ENCODE measurements at places on chromosomes 3 and 15.

- DNase-seq: no peak
Observed at GRCh38 chr3:71083726-71084131, 499.8 kb downstream of the FOXP1 start.

GRCh38 chr15:35243758-35244157, 158.7 kb upstream of the NANOGP8 start:
- DNase-seq: no peak

DNA sequence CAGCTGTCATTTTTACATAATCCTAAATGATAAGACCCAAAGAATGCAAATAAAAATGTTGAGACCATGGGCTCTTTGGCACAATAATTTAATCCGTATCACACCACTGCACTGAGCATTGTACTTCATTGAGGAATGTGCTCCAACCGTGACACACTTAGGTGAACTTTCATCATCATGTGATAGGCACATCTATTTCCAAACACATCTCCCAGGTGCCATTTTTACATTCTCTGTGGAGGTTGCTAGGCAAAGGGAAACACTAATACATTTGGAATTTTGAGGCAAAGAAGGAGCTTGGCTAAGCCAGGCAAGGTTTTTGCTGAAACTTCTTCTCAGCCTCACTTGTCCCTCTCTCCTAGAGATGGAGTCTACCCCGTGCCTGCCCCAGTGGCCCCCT, 68.7 kb downstream of the LRTM1 start:
- peak; percentile 66 for DNase-seq

DNA sequence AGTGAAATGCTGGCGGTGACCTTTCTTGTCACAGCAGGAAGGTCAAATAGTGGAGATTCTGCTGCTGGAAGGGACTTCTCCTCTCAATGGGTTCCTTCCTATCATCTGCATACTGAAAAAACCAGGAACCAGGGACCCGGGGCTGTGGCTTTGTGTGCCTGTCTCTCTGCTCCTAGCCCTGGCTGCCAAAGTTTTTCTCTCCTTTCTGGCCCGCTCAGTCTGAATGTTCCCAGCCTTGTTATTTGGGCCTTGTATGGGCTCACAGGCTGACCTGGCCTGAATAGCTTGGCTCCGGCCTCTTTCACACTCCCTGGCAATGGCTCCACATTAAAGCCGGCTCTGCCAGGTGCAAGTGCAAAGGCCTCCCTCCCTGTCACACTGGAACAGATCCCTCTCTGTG, 94.7 kb downstream of the LRIG1 start:
- no peak for DNase-seq

All from kidney epithelial cell (primary cell).